Activated T-helper 17 cell treated with anti-CD3 and anti-CD28 coated beads, Interleukin-2, amount 50 U/mL, for 72 hours (primary cell): ENCODE measurements at places on chromosomes 16 and 17.

GRCh38 chr16:67228905-67229304 lies 2.0 kb downstream of the TMEM208 start:
- ATAC-seq, result no peak

GRCh38 chr17:1934901-1935300 lies 90.2 kb downstream of the RTN4RL1 start:
- no peak for ATAC-seq

DNA sequence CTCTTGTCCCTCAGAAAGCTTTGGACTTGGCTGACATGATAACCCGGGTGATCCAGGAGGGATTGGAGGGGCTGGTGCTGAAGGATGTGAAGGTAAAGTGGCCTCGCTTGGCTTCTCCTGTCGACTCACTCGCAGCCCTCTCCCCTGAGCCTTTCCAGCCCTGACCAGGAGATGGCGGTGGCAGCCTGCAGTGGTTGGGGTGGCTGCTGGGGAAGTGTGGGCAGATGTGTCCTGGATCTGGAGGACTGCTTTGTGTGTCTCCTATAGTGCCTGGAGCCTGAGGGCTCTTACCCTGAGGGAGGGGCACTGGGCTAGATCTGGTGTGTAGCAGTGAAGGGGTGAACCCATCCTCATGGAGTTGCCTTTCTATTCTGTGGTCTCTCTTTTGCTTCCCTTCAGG lies 17.9 kb downstream of the LIG3 start:
- ATAC-seq, result peak; percentile 98

GRCh38 chr16:15650019-15650697 lies at the start of gene NDE1:
NDE1 (plus strand) TSS chr16:15650245; CDS start chr16:15664779, 14,534 bp downstream.
- peak; percentile 96 for ATAC-seq

- no peak for ATAC-seq
These were observed 803 bp upstream of the TLCD2 start for GRCh38 chr17:1710807-1711553.

GRCh38 chr17:40178021-40178601 lies 841 bp downstream of the RAPGEFL1 start:
- no peak for ATAC-seq

- ATAC-seq, result peak; percentile 97
These were observed 20.6 kb upstream of the MAPT start for GRCh38 chr17:45873728-45874127.

GRCh38 chr17:76598004-76598439 lies 12.4 kb upstream of the ST6GALNAC2 start:
- ATAC-seq, result no peak
